Fibroblast of skin of left quadriceps (primary cell): ENCODE measurements at places on chromosomes 7 and 10.

- DNase-seq = no peak
Observed at GRCh38 chr7:150313870-150314269, 9.3 kb upstream of the LRRC61 start.

DNA sequence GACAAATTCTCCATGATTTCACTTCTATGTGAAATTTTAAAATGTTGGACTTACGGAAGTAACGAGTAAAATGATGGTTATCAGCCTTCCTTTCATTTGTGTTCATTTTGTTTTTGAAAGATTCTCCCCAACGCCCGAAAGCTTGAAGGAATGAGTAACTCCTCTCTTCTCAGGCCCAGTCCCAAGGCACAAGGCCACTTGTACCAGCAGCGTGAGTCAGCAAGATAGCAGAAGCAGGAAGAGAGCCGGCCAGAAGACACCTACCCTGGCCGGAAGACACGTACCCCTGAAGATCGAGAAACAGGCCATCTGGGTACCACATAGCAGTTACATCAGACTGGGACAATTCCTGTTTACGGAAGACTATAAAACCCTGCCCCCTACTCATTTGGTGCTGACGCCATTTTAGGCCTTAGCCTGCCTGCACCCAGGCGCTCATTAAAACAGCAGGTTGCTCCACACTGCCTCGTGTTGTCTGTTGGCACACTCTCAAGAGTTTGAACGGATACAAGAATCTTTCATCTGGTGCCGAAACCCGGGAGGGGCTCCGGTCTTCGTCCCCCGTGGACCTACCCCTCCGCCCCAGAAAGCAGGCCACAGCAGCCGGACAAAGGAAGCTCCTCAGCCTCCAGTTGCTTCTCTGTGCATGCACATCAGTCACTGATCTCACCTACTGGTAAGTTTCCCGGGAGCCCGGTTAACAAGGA lies 60.4 kb downstream of the LRRC17 start:
- DNase-seq = no peak

DNA sequence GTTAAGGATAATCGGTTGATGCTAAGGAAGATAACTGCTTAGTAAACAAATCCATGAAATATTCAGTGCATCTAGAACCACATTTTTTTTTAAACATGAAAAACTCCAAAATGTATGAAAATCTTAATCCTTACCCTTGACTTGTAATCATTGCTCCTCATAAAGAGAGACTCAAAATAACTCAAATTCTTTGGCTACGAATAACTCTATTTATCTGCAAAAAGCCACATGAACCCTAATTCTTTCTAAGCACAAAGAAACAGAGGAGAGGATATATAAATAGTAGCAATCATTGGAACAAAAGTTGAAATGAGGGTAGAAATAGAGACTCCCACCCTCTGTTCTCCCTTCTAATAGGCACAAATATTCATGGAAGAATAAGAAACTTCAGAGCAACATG lies 40.2 kb downstream of the ANK3 start:
- DNase-seq = no peak

DNA sequence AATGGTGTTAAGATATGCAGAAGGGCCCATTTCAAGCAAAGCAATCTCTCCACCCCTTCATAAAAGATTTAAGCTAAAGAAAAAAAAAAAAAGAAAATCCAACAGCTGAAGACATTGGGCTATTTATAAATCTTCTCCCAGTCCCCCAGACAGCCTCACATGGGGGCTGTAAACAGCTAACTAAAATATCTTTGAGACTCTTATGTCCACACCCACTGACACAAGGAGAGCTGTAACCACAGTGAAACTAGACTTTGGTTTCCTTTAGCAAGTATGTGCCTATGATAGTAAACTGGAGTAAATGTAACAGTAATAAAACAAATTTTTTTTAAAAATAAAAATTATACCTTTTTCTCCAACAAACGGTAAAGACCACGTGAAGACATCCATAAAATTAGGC lies 28.6 kb downstream of the PPP3CB start:
- DNase-seq = no peak

GRCh38 chr10:31606841-31607240 lies 287.8 kb downstream of the ZEB1 start:
- DNase-seq = no peak

DNA sequence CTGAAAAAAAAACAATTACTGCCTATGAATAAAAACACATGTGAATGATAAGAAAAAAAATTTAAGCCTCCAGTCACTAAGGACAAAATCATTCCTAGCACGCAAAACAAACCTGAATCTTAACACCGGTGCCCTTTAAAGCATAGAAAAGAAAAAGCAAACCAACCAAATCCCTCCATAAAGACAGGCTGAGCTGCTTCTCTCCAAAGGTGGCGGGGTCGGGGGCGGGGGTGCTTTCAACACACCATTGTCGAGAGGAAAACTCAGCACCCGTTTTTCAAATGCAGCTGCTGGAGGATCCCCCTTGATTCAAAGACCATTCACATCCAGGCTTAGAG lies 1.4 kb downstream of the ST8SIA6 start:
- DNase-seq = no peak

- DNase-seq = no peak
Observed at GRCh38 chr7:118872568-118872967, 648.1 kb downstream of the ANKRD7 start.

DNA sequence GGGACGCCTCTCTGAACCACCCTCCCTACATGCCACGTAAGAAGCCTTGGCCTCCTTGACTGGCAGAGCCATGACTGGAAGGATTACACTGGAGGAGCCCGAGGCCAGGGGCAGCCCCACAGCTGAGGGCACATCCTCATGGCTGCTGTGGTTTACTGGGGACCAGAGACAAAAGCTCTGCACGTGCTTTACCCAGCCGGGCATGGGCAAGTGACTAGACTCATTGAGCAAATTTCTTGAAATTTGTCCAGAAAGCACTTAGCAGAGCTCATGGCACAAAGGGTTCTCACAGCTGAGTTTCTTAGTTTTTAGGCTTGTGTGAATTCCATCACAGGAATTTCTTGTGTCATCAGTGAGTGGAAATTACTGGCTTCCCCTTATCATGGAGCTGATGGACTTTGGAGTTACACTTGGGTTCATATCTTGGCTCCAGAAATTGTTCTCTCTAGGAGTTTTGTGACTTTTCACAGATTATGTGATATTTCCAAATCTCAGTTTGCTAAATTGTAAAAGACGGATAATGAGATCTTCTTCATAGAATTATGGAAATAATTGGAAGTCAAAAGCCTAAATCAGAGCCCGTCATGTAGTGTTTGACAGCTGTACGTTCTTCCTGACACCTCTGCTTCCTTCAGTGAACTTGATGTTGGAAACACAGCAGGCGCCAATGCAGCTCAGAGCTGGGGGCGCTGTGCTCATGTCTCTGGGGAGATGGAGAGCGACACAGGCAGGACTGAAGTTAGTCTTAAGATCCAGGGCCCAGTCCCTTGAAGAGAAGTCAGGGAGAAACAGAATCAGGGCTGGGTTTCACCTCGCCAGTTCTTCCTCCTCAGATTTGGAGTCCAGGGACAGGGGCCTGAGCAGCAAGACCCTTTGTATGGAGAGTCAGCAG lies 47.7 kb upstream of the MGAM2 start:
- DNase-seq = no peak

DNA sequence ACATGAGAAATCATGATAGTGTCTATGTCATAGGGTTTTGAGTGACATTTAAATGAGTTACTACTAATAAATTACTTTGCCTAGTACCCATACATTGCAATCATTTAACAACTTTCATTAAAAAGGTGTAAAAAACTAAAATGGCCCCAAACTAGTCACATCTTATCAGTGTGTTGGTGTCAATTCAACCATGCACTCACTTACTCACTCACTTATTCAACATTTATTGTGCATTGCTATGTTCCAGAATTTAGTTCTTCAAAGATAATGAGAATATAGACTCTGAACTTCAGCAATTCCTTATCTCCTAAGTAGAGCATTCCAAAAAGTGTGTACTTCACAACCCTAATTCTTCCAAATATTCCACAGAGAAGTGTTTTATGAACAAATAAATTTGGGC lies 965.7 kb downstream of the REEP3 start:
- no peak for DNase-seq

GRCh38 chr7:157587805-157588560 lies 251.2 kb downstream of the DNAJB6 start:
- no peak for DNase-seq

DNA sequence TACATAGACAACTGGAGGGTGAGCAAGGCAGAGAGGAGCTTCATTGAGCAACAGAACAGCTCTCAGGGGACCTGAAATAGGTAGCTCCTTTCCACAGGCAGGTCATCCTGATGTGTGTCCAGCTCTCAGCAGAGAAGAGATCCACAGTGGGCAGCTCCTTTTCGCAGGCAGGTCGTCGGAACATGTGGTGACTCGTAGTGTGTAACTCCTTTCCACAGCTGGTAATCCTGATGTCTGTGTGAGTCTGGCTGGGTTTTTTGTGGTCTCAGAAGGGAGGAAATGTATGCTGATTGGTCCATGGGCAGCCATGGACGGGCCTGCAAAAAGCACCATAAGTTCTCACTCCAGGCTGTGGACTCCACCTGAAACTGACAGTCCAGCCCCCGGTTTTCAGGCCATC lies 24.4 kb upstream of the TES start:
- DNase-seq = no peak

DNA sequence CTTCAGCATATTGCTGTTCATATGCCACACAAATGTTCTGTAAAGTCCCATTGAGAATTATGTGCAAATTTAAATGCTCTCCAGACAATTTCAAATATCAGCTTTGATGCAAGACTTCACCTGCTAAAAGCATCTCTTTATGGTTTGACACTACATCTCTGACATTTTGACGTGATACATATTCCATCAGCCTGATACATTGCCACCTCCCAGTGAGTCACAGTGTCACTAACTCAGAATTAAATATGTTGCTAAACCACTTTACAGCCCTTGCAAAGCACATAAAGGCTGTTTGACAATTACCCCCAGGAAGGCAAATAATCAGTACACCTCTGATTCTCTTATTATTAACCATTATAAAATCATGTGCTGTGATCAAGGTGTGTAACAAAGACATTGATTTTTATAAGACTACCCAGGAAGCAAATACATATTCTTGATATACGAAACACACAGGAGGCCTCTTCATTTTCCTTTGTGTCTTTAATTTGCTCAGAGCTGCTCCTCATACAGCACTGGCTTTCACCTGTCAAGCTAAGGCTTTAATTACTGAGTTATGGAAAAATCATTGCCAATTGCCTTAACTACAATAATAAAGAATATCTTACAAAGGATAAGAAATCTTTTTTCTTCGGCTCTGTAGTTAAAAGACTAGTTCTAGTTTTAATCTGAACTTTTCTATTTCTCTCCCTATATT lies 547.5 kb upstream of the C7orf33 start:
- no peak for DNase-seq

- DNase-seq = no peak
Observed at GRCh38 chr7:132321387-132321786, 254.9 kb downstream of the PLXNA4 start.

DNA sequence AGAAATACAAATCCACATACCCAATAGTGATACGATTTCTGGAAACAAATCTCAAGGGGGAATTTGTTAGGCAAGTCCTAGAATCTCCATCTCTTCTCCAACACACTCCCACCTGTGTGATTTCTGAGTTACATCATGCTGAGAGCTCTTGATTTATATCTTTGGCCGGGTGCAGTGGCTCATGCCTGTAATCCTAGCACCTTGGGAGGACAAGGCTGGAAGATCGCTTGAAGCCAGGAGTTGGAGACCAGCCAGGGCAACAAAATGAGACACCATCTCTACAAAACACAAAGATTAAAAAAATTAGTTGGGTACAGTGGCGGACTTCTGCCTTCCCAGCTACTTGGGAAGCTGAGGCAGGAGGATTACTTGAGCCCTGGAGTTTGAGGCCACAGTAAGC lies 1.5 kb upstream of the MTPN start:
- DNase-seq = no peak

- DNase-seq = no peak
Observed at GRCh38 chr7:142138996-142139395, 27.5 kb downstream of the MGAM2 start.

DNA sequence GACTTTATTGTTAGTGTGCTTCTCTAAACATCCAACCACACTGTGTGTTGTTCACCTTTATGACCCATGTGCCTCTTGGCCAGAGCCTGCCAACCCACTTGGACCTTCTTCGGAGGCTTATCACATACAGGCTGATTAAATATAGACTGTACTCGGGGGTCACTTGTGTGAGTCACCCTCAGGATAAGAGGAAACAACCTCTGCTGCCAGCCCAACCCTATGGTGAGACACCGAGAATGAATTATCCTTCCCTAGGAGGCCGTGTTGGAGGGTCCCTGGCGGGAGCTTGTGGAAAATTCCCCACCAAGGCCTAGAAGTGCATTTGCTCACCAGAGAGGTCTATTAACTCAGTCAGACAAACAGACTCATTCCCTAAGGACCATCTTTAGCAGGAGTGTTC lies 63.0 kb downstream of the FAS start:
- DNase-seq = no peak

- DNase-seq = no peak
Observed at GRCh38 chr10:96322275-96322674, 18.0 kb downstream of the DNTT start.

DNA sequence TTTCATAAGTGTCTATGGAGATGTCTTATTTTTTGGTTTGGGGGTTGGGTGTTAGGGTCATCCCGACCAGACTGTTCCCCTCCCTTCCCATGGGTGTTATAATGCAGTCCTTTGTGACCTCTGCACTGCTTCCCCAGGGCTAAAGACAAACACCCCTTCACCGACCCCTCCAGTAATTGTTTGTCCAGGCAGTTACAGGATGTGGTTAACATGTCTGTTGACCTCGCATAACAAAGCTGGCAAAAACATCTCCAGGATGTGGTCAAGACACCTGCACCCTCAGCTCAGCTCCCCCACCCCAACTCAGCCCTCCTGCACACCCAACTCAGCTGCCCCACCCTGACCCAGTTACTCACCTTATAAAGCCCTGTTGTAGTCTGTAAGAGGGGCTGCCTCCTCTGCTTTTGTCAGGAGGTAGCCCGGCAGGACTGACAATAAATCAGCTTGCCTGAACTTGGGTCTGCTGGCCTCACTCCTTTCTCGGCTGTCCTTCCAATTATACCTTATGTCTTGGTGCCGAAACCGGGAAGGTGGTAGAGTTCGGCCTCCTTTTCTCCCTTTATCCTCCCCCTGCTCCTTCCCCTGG lies 102.2 kb downstream of the ZNF92 start:
- no peak for DNase-seq

- no peak for DNase-seq
Observed at GRCh38 chr7:4185721-4186512, 496.2 kb upstream of the FOXK1 start.

- DNase-seq = no peak
Observed at GRCh38 chr7:29865526-29865925, 59.2 kb downstream of the WIPF3 start.

DNA sequence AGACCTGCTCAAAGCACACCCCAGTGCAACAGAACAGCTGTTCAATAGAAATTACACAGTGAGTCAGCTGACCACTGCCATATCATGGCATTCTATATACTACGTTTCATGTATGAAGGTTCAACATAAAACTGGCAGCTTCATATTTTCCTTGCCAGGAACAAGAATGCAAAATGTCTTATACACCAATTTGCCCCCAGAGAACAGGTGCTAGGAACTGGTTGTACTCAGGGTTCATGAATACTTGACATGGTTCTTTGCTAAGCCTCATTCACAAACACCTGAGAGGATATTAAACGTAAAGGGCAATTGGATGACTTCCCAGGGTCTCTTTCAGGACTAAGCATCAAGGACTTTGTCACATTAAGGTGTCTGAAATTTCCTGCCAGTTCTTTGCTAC lies 6.9 kb downstream of the MYOF start:
- no peak for DNase-seq
